Activated T-helper 2 cell treated with anti-CD3 and anti-CD28 coated beads, Interferon-gamma antibody, Interleukin-2, Interleukin-4, amounts not matched to agents 10 μg/mL and 5 μg/mL and 100 μg/mL, durations not matched to agents 14 hours and 24 hours and 36 hours (primary cell): ENCODE measurements at places on chromosomes 16 and 17. TPM values are rescaled to one million over a fixed set of nuclear protein-coding genes. Genes with fewer than 3 reads are reported as not detected.

DNA sequence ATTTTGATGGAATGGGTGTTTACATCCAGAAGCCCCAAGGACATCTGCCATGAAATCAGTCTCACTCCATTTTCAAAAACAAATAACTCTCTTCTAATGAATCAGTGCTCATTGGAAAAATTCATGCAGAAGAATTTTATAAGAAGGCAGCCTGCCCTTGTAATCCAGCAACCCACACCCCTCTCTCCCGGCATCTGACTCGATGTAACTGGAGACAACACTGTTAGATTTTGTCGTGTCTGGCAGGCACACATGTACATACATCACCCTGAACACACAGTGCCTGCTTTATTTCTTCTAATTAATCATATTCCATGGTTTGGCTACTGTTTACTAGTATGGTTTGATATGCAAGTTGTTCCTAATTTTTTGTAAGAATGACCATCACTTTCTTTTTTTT, 11.9 kb upstream of the PLD6 start:
- no peaks in the 10 kb centered on the region for H3K4me1 ChIP-seq
- H3K27me3 ChIP-seq = no peaks in the 10 kb centered on the region
- peaks cover 52% of the 10 kb centered on the region for H3K36me3 ChIP-seq
- no peak overlapping the region for H3K27ac ChIP-seq
- no peak overlapping the region for H3K4me3 ChIP-seq

DNA sequence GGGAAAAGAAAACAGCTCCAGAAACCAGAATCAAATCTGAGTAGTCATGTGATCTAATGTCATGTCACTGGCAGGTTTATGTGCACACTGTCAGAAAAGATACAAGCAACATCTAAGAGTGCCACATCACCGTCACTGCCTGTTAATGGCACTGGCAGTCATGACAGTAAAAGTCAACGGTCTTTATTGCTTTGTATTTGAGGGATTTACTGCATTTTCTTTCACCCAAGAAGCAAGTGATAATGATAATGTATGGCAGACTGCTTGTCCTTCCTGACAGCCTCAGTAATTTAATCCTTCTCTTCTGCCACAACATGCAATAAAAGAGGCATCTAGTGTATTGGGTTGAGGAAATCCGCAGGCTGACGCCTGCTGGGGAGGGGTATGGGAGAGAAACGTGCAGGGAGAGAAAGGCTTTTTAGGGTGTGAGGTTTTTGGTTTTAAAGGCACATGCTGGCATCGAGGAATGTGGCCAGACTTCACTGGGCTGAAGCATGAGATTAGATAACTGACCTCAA, 92.4 kb downstream of the RPGRIP1L start:
- H3K4me1 ChIP-seq = no peaks in the 10 kb centered on the region
- DNase-seq = no peak
- no peak overlapping the region for H3K4me3 ChIP-seq
- H3K27me3 ChIP-seq = no peaks in the 10 kb centered on the region
- no peaks in the 10 kb centered on the region for H3K36me3 ChIP-seq
- no peak overlapping the region for H3K27ac ChIP-seq

DNA sequence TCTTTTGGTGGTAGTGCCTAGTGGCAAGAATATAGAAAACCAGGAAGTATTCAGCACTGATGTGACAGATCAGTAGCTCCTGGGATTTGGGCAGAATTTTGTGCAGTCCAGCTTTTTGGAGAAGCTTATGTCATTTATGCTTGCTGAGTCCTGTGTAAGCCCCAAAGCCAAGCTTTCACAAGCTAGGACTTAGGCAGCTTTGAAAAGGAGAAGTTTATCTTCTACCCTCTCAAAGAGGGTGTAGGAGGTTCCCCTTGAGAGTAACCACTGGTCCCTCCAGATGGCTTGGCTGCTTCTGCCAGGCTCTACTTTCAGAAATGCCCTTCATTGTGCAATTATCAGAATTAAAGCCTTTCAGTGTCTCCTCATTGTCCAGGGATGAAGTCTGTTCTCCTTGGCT, 78.8 kb downstream of the CES1 start:
- H3K27me3 ChIP-seq = peaks cover 2% of the 10 kb centered on the region
- H3K4me3 ChIP-seq = no peak overlapping the region
- peak overlapping the region; percentile 51 for H3K27ac ChIP-seq
- H3K36me3 ChIP-seq = peaks cover 26% of the 10 kb centered on the region

- peaks cover 11% of the 10 kb centered on the region for H3K27me3 ChIP-seq
- H3K4me1 ChIP-seq = peaks cover 8% of the 10 kb centered on the region
- no peak overlapping the region for H3K4me3 ChIP-seq
- H3K27ac ChIP-seq = no peak overlapping the region
- H3K36me3 ChIP-seq = no peaks in the 10 kb centered on the region
Measured at GRCh38 chr17:17776889-17777288, 59.9 kb downstream of the SREBF1 start.

DNA sequence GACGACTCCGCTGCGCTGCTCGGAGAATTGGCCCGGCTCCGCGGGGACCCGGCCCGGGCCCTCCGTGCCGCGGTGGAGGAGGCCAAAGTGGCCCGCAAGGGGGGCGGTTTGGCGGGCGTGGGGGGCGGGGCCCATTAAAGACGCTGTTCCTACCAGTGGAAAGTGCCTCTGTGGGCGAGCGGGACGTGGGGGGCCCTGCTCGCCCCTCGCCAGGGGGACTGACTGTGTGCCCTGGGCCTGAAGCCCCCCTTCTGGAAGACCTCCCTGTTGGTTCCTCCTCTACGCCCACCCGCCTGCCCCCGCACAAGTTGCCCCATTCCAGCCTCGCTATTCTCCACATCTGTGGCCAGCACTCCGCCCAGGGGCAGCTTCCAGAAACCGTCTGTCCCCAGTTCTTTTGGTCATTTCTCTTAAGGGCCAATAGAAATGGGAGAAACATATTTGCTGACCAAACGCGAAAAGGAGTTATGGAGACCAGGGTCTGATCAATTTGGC, 1.9 kb upstream of the FGF11 start:
- peak overlapping the region; percentile 85 for H3K4me3 ChIP-seq
- peaks cover 26% of the 10 kb centered on the region for H3K36me3 ChIP-seq
- no peak overlapping the region for H3K27ac ChIP-seq
- peaks cover 24% of the 10 kb centered on the region for H3K27me3 ChIP-seq
- peaks cover 30% of the 10 kb centered on the region for H3K4me1 ChIP-seq
- peak; percentile 21 for DNase-seq

DNA sequence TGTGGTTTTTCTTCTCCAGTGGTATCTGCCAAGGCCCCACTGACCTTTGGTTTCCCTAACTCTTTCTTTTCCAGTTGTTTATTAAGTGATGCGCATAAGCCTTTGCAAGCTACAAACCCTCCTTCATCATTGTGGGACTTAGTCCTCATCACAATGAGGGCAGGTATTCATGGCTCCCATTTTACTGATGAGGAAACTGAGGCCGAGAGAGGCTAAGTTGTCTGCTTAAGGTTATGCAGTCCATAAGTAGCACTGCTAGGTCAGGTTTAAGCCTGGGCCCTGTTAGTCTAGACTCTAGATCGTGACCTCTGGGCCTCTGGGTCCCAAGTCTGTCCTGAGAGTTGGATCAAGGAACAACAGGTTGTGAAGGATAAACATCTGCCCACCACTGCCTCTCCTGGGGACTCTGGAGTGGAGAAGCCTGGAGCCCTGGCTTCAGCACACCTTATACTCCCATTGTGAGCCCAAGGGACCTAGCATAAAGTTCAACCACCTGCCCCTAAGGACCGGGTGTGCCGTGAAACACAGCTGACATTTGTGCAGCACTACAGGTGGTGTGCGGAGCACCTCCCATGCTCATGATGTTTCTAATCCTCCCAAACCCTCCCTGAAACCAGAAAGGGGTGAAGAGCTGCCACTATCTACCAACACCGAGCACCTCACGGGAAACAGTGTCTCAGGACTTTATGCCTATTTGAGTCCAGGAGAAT, 5.2 kb upstream of the KCNH6 start:
- H3K27ac ChIP-seq = no peak overlapping the region
- no peak overlapping the region for H3K4me3 ChIP-seq
- peaks cover 8% of the 10 kb centered on the region for H3K4me1 ChIP-seq
- peaks cover 14% of the 10 kb centered on the region for H3K27me3 ChIP-seq
- DNase-seq = no peak
- no peaks in the 10 kb centered on the region for H3K36me3 ChIP-seq

DNA sequence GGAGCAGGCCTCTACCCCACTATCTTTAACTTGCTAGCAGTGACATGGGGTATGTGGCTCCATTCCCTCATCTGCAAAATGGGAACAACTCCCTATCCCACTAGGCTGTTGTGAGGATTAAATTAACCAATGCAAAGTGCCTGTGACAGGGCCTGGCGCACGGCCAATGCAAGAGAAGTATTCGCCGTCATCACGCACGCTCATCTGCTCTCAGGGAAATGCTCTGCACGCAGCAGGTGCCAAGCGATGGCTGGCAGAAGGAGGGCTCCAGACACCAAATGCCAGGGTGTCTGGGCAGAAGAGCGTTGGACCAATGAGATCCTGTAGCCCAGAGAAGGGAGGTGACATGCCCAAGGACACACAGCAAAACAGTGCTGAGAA, 17.3 kb downstream of the FAM83G start:
- no peak overlapping the region for H3K4me3 ChIP-seq
- no peak for DNase-seq
- H3K36me3 ChIP-seq = peaks cover 4% of the 10 kb centered on the region
- no peaks in the 10 kb centered on the region for H3K27me3 ChIP-seq
- peaks cover 3% of the 10 kb centered on the region for H3K4me1 ChIP-seq

DNA sequence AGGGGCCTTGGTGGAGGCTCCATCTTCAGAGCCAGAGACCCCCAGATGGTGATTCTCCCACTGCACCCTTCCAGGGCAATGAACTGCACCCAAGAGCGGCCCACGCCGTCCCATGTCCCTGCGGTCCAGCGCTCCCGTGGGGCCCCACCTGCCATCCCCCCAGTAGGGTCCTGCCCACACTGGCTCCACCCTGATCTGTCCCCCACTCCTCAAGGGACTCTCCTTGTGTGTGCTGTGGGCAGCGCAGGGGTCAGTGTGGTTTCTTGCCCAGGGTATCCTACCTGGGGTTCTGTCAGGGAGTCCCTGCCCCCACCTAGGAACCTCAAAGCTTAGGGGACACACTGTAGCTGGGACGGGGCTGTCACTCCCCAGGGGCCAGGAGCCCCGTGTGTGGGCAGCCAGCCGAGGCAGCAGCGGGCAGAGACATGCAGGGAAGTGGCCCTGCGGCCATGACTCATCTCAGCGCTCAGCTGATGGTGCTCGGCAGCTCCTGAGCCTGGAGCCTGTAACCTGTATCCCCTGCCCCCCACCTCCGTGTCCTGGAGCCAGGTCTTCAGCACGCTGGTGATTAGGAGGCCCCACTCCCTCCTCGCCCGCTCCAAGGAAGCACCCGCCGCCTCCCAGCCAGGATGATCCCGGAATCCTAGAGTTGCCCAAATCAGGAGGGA, 35.7 kb upstream of the SSTR5 start:
- no peak overlapping the region for H3K27ac ChIP-seq
- H3K4me3 ChIP-seq = no peak overlapping the region
- H3K27me3 ChIP-seq = no peaks in the 10 kb centered on the region
- H3K4me1 ChIP-seq = no peaks in the 10 kb centered on the region

- no peaks in the 10 kb centered on the region for H3K27me3 ChIP-seq
- peak overlapping the region; percentile 98 for H3K27ac ChIP-seq
- DNase-seq = no peak
- peaks cover 31% of the 10 kb centered on the region for H3K36me3 ChIP-seq
- H3K4me1 ChIP-seq = peaks cover 27% of the 10 kb centered on the region
Measured at GRCh38 chr16:22296225-22297113, 740 bp upstream of the POLR3E start.

DNA sequence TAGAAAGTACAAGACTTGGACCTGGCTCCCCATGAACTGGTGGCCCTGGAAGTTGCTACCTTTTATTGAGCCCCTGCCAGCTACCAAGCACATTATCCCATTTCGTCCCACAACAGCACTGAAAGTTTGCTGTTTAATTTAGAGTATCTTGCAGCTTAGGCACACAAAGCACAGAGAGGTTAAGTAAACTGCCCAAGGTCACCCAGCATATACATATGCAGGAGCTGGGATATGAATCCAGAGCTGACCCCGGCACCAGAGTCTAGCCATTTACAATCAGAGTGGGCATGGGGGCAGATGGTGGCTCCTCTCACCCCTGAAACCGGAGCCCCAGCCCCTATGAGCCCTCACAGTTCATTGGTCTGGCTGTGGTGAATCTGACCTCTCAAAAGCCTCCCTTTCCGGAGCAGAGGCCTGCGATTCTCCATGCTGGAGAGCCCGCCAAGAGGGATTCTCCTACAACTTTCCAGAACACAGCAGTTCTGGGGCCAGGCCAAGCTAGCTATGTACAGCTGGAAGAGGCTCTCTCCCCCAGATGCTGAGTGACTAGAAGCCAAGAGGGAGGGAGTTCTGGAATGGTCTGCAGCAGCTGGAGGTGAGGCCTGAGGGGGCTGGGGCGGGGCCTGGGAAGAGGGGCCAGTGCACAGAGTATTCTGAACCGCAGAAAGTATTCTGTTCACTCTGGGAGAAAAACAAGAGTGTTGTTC, 58.3 kb downstream of the SREBF1 start:
- H3K27ac ChIP-seq = no peak overlapping the region
- peaks cover 3% of the 10 kb centered on the region for H3K4me1 ChIP-seq
- no peak for DNase-seq
- H3K27me3 ChIP-seq = peaks cover 11% of the 10 kb centered on the region
- H3K4me3 ChIP-seq = no peak overlapping the region

DNA sequence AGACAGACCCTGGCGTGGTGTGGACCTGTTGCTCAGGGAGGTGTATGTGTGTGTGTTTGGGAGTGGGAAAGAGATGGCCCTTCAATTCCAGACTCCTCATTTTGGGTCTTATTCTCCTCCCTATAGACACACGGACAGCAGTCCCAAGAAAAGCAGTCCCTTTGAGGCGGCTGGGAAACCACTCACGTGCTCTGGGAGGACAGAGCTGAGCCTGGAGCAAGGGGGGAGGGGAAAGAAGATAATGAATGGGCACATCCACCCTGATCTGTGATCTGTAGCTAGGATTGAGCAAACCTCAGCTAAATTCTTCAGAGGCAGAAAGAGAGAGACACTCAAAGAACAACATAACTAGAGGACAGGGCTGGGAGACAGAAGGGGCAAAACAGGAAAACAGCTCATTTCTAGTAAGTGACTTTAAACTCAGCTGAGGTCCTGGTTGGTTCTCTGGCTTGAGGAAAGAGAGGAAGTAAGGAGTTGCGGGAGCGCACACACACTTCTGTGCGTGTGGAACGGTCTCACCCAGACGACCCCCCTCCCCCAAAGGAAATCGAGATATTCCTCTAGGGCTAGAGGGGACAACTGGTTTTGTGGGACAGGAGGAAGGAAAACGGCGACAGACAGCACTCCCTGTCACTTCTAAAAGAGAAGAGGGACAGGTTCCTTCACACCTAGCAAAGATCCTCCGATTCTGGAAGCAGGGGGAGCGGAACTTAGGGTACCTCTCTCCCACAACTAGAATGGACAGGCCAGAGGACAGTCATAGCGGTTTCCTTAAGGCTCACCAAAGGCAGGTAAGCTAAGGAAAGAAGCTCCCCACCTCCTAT, 658 bp downstream of the RAB5C start:
- H3K27ac ChIP-seq = peak overlapping the region; percentile 77
- H3K36me3 ChIP-seq = peaks cover 9% of the 10 kb centered on the region
- no peaks in the 10 kb centered on the region for H3K27me3 ChIP-seq
- peaks cover 22% of the 10 kb centered on the region for H3K4me1 ChIP-seq
- peak overlapping the region; percentile 92 for H3K4me3 ChIP-seq
- DNase-seq = no peak

GRCh38 chr17:57733085-57733484, 12.0 kb downstream of the CCDC182 start:
- no peaks in the 10 kb centered on the region for H3K36me3 ChIP-seq
- peaks cover 26% of the 10 kb centered on the region for H3K27me3 ChIP-seq
- no peak overlapping the region for H3K27ac ChIP-seq
- H3K4me3 ChIP-seq = no peak overlapping the region
- no peaks in the 10 kb centered on the region for H3K4me1 ChIP-seq
- no peak for DNase-seq

RRAD gene
- total RNA-seq = 1.2 and 1.8 TPM in 2 replicates

ANKS3 gene
- 18.6 and 20.6 TPM in 2 replicates for total RNA-seq

SGCA gene
- 0.41 and 0.48 TPM in 2 replicates for total RNA-seq

ASGR1 gene
- total RNA-seq = 1.7 and 1.8 TPM in 2 replicates

SLFN14 gene
- not detected in 2 replicates for total RNA-seq
